ENCODE measurements at places on chromosomes 7 and 10.

DNA sequence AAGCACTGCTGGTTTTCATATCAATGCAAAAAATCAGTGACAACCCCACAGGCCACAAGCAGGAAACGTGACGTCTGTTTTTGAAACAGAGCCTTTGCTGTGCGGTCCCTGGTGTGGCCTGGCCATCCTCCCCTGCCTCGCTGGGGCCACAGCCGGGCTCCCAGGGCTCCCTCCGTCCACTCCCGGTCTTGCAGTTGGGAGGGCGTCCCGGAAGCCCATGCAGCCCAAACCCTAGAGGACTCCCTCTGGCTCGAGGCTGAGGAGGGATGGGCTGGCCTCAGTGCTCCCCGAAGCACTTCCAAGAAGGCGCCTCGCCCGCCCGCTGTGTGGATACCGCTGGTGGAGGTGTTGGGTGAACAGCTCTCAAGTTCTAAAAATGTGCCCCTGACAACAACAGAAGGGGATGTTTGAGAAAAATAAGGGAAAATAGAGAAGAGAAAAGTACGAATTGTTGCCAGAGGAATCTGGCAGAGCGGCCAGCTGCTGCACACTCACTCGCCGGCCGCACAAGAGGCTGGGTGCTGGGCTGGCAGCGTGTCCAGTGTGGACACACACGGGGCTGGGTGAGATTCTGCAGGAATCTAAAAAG lies 73.5 kb downstream of the ZRANB1 start:
- DNase-seq = no peak

GRCh38 chr10:104333032-104333727 lies 5.1 kb downstream of the ITPRIP start:
- no peak for DNase-seq

DNA sequence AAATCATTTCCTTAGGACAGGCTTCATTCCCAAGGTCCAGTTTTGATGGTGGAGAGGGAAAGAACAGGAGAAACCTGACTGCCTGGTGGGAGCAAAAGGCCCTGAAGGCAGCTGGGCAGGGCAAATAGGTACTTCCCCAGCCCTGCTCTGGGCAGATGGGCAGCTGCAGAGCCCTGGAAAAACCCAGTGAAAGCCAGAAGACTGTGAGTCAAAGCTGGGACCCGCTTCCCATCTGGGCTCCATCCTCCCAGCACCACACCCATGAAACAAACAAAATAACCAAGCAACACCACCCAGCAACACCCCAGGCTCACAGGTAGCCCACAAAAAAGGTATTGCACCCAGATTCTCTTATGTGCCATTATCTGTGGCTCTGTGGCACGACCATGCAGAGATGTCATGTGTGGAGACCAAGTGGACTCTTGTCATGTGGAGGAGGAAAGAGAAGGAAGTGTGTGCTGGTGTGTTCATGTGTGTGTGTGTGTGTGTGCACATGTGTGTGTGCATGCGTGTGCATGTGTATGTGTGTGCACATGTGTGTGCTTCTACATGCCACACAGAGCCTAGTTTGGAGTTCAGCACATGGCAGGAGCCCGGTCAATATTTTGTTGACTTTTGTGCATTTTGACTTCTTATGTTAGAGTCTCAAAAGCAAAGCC lies 9.8 kb downstream of the CLRN3 start:
- no peak for DNase-seq

GRCh38 chr10:124417895-124418725 lies 613 bp downstream of the OAT start:
- DNase-seq = no peak

- DNase-seq = no peak
Observed at GRCh38 chr10:121216295-121216694, 365.1 kb downstream of the WDR11 start.

DNA sequence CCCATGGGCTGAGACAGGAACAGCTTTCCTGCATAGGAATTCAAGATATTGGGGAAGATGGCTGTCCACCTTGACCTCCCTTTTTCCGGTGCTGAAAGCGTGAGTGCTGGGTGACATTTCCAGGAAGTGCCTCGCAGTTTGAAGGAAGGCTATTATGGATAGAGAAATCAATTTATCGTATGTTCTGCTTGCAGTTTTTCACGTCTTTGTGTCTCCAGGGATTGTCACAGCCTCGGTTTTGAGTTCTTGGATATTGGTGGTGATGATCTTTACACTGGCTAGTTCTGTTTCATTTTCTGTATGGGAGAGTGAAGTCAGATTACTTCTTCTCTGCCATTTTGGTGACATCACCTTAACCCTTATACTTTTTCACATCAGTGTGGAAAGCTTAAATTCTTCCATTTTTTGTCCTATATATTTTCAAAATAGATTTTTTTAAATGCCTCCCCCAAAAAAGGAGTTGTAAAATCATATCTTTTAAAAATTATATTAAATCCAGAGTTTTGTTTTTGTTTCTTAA lies 102.5 kb upstream of the APBB1IP start:
- peak; percentile 7 for DNase-seq

Data from Jurkat, Clone E6-1 (cell line).